ENCODE measurements at places on chromosomes 4 and X. TPM values are rescaled to one million over a fixed set of nuclear protein-coding genes. Genes with fewer than 3 reads are reported as not detected.

NAA11 gene
- not detected for total RNA-seq

VCX3B gene
- total RNA-seq: not detected

NRK gene
- total RNA-seq: 4.1 TPM

SLC10A4 gene
- total RNA-seq: not detected

- DNase-seq: peak; percentile 22
Measured at GRCh38 chrX:152896450-152896849, 1.4 kb upstream of the ZNF185 start.

GRCh38 chr4:61994036-61994435, 793.9 kb downstream of the ADGRL3 start:
- DNase-seq: no peak

DNA sequence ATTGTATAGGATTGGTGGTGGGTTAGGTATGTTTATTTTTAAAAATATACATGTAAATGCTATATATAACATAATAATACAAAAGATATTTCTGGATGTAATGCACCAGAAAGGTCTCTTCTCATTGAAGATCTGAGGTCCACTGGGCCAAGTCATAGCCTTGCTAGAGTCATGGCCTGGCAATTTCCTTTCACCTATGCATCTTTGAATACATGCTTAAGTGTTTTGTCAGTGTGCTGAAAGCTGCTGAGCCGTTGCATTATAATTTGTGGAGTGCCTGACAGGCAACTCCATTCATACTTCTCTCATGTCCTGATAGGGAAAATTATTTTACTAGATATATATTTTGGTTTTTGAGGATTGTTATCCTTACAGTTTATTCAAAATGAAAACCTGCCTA, 410.2 kb upstream of the CT83 start:
- no peak for DNase-seq

GRCh38 chr4:150211799-150212445, 133.7 kb downstream of the DCLK2 start:
- DNase-seq: no peak

- DNase-seq: no peak
Measured at GRCh38 chr4:2648159-2648814, 107.8 kb downstream of the TNIP2 start.

DNA sequence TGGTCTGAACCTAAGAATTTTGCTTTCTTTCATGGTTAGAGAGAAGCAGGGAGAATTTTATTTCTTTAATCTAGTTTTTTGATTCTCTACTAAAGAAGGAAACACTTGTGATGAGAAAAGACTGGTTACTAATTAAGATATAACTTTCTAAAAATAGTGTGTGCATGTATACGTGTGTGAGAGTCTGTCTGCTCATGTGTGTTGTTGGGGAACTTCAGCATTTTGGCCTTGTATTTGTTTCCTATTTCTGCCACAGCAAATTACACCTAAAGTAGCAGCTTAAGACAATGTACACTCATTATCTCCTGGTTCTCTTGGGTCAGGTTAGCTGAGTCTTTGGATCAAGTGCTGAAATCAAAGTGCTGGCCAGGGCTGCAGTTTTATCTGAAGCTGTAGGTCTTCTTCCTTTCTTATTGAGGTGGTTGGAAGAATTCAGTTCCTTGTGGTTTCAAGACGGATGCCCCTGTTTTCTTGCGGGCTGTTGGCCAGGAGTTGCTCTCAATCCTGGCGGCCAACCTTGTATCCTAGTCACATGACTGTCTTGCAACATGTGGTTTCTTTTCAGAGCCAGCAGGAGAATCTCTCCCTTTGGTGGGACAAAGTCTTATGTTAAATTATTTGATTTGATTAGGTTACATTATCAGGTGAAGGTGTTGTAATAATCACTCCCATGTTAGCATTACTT, 188.4 kb upstream of the CLNK start:
- peak; percentile 30 for DNase-seq

DNA sequence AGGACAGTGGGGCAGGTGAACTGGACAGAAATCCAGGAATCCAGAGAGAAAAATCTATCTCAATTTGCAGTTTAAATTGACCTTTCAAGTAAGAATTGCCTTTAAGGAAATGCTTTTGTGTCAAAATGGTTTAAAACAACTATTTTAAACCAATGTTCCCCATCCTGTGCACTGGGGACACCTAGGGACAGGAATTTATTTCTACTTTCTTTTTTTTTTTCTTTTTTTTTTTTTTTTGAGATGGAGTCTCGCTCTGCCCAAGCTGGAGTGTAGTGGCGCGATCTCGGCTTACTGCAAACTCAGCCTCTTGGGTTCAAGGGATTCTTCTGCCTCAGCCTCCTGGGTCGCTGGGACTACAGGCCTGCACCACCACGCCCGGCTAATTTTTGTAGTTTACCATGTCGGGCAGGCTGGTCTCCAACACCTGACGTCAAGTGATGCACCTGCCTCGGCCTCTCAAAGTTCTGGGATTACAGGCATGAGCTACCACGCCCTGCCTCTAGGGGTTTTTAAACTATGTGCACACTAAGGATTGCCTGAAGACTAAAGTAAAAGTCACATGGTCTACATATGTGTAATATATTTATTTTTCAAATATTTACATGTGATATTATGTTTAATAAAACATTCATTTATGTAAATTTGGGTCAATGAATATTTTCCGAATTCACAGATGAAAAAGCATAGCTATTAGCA, 1213.4 kb downstream of the STIM2 start:
- DNase-seq: no peak

DNA sequence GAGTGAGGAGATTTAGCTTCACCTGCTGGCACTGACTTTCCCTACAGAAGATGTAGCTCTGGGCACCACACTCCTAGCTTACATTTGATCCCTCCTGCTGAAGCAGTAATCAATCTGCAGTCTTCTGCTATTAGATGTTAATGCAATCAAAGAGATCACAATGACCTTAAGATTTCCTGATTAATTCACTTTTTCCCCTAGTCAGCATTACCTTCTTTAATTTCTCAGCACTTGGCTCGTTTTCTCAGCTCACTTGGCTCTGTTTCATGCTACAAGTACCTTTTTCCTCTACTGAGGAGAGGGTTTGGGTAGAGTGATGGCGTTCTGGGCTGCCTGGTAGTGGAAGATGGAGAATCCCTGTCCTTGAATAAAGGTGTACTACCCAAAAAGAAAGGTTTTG, 113.0 kb upstream of the PAK3 start:
- no peak for DNase-seq

DNA sequence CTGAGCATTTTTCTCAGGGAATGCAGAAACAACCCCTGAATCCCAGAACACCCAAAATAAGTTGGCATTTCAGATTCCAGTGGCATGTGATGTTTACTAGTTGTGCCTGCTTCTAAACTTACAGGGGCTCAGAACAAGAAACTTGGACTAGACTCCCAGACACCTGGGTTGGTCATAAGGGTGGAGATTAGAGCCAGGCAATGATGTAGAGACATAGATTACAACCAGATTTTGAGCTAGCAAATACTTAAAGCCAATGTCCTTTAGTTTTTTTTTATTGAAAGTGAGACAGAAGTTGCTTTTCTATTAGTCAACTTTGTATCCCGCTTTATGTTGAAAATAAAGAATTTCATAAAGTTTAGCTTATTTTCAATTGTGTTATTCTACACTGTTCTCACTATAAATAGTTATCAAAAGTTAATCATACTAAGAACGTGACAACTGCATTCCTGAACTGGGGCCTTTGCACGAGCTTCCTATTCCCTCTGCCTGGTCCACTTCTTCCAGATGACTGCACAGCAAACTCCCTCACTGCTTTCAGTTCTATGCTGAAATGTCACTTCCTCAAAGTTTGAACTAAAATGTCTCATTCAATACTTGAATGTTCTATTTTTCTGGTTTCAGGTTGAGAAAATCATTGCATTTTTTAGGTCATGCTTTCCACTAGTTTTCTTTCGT, 224.7 kb upstream of the PPP1R2C start:
- no peak for DNase-seq

DNA sequence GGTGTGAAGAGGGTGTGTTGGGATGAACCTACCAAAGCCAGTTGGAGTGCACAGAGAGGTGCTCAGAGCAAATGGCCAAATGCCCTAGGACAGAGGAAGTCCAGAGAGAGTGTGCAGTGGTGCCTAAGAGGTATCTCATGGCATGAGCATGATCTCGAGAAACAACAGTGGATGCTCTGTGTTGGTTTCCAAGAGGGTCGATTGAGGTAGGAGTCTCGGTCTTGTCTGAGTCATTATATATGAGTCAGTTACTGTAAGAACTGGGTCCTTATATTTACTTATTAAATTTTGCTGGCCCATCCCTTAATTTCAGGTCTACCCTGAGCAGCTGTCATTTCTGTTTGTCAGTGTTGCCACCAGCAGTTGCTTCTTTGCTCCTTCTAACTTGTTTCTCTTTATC, 86.6 kb upstream of the TMEM150C start:
- DNase-seq: no peak

GRCh38 chr4:53088152-53088551, 226.0 kb downstream of the RASL11B start:
- DNase-seq: no peak

GRCh38 chrX:106752101-106752678, 25.7 kb downstream of the RNF128 start:
- no peak for DNase-seq

- no peak for DNase-seq
Measured at GRCh38 chr4:67546971-67547370, 1.7 kb upstream of the CENPC start.

DNA sequence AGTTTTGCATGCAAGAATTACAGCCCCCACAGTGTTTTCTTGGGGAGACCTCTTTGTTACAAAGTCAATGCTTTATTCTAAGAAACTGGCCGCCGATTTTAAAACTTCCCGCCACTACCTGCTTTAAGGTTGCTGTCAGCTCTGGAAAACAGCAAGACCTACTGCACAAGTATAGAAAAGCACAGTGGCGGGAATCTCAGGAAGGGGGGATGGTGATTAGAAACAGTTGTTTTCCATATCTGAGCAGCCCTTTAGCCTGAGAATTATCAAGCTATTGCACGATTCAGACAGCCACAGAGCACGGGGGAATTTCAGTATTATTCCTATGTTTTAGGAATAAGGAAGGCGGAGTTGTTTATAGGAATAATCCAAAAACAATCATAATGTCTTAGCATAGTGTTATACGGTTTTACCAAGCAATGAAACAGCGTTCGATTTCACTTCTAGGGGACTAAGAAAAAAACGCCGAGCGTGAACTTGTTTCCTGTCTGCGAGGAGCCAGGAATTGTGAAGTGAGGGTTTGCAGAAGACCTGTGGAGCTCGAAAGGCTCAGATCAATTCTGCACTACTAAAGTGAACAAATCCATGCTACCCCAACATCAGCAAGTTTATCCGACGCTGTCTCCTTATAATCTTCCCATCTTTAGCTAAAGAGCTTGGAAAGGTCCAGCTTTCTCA, 81.3 kb downstream of the HMGN5 start:
- no peak for DNase-seq

DNA sequence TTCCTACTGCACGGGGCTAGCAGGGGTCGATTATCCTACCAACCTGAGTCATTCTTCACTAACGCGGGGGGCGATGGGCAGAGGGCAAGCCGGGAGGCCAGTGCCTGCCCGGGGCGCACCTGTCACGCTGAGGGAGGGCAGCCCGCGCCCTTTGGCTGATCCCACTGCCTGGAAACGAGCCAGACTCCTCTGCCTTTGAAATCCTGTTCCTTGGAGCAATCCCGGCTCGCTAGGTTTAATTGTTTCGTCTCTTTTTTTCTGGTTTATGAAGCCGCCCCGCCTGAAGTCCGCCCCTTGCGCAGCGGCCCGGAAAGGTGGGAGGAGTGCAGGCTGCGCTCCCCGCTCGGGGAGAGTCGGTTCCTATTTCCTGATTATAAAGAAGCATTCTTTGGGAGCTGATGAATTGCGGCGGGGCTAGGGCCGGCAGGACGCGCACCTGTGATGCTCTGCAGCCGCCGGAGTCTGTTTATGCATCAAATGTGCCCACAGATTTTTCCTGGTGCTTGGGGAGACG, 484.2 kb downstream of the BCOR start:
- DNase-seq: no peak

DNA sequence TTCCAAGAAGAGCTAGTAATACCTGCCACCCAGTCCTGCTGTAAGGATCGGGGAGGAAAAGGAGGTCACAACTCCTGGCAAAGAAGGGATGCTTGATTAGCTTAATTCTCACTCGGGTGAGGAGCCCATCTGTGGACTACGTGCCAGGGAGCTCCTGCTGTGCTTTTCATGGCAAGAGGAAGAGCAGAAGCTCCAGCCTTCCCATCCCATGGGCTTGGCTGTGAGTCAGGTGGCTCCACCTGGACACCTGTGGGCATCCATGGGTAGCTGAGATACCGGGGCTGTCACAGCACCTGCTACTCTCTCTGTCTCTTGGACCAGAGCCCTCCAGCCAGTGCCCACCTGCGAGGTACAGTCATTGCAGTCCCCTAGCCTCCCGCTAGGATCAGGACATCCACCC, 18.0 kb downstream of the CLNK start:
- DNase-seq: no peak

GRCh38 chr4:26201120-26201519, 119.7 kb upstream of the RBPJ start:
- no peak for DNase-seq

DNA sequence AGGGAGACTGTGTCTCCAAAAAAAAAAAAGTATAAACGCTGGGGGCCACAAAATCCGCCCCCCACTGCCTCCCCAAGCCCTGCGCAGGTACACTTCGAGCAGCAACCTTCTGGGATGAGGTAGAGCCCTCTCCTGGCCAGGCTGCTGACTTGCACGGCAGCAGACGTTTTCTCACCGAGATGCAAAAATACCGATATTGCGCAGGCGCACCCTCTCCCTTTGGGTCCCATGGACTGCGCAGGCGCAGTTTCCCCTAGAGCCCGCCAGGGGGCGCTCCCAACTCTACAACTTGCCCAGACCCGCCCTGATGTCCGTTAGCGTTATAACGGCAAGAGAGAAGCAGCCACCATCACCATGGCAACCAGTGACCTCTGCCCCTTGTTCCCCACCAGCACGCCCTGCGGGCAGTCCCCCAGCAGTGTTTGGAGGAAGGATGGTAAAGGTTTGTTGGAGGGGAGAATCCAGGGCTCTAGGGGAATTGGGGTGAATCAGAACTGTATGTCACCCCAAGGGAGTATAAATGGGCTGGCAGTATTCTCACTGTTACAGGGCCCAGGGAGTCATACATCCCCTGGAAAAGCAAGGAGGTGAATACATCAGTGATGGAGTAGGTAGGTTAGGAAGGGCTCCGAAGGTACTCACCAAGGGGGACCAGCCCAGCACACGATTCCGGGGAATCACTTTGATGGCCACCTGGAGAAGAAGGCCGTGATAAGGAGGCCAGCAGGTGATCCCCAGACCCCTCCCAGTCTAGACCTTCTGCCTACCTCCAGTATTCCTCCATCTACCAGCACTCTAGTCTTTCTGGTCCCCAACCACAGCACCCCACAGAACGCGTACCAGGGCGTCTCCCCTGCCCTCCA, 1.5 kb downstream of the PIM2 start:
- DNase-seq: peak; percentile 86

DNA sequence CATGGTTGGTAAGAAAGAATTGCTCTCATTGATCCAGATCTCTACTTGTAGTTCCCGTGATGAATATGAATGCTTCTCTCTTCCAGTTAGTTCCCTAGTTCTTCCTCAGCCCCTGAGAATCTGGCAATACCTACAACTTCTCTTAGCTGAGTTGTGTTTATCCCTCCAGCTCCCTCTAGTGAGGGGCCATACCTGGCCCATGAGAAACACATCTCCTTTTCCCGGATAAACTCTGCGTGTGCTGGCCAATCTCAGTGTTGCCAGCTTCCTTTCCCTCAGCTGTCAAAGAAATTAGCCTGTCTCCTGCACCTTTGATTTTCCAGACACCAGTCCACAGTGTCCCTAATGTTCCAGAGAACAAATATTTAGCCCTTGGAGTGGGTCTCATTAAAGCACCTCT, 5.7 kb downstream of the CBLL2 start:
- DNase-seq: no peak

GRCh38 chr4:142065086-142065647, 428.8 kb downstream of the IL15 start:
- DNase-seq: no peak
